CD4-positive, alpha-beta T cell treated with Interleukin-10 for 1 hour (primary cell): ENCODE measurements at places on chromosomes 2 and 18.

DNA sequence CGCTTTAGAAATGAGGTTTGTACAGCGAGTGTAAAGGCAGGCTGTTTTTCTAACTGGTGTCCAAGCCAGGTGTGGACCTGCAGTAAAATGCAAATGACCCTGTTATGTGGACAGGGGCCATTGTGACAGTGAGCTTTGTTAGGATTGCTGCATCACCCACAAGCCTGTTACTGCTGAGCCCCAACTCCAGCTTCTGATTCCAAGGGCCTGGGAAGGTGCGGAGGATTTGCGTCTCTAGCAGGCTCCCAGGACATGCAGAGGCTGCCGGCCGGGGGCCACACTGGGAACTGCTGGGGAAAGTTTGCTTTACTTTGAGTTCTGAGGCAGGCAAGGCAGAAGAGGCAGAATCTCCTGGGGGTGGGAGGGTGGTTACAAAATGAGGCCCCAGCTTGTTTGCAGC is 164.1 kb downstream of the GLI2 start:
- DNase-seq, result no peak

- no peak for DNase-seq
Measured at GRCh38 chr2:230693411-230693810, 19.2 kb upstream of the CAB39 start.

DNA sequence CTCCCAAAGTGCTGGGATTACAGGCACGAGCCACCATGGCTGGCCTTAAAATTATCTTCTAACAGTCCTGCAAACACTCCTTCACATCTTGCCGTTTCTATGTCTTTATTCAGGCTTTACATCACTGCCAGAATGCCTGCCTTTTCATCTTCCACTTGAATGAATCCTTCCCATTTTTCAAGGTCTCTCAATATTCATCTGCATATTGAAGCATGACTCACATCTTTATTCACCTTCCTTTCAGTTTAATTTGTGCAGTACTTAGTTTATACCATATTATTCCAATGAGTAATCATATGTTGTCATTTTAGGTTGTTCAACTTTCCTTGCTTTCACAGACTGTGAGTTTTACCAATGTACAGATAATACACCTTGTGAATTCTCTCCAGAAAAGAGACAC is 510.1 kb upstream of the PIK3C3 start:
- no peak for DNase-seq

- no peak for DNase-seq
Measured at GRCh38 chr2:144535300-144535699, 15.4 kb upstream of the ZEB2 start.

- no peak for DNase-seq
Measured at GRCh38 chr18:35060122-35060815, 19.1 kb downstream of the MAPRE2 start.

GRCh38 chr2:66548422-66548821 is 113.5 kb downstream of the MEIS1 start:
- no peak for DNase-seq

DNA sequence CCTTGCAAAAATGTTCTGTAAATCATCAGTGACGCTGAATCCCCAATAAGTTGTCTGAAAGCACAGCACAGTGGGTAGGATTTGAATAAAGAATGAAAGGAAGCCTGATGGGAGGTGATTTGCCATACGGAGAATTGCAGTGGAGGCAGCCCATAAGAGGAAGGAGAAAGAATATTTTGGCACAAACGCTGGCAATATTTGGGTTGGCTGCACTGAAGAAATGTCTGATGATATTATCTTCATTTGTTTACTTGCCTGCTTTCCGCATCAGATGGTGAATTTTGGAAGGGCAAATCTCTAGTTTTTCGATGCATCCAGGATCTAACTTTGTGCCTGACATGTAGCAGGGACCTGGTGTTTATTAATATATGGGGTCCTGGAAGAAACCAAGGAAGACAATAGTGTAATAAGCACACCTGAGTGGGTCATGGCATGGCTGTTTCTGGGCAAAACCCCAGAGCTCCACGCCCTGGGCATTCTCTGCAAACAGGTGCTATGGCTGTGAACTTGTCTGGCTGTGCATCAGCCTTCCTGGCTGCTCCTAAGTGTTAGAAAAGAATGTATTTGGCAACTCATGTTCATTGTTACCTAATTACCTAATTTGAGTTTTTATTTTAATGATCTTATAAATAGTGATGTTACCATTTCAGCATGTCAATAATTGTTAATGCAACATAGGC is 5.9 kb downstream of the GALR1 start:
- no peak for DNase-seq

- peak; percentile 39 for DNase-seq
Measured at GRCh38 chr2:68366083-68366560, 1.0 kb downstream of the PLEK start.
